ENCODE measurements at places on chromosomes 3 and 15.

DNA sequence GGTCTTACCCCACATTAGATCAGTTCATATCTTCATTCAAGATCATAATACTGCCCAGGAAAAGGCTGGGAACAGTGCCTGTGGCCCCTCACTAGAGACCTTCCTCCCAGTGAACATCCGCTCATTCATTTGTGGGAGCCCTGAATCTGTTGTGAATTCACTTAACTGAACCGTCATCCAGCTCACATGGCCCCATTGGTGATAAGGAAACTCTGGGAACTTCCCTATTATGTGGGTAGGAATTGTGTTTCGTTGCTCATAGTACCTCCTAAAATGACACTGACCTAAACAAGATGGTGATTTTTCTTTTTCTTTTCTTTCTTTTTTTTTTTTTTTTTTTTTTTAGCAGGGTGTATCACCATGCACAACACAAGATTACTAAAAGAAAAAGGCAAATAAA, 6.8 kb upstream of the MESP2 start:
- no peaks in the 10 kb centered on the region for H3K36me3 ChIP-seq
- H3K27me3 ChIP-seq, result peaks cover 1% of the 10 kb centered on the region
- H3K4me3 ChIP-seq, result no peak overlapping the region
- peaks cover 30% of the 10 kb centered on the region for H3K4me1 ChIP-seq
- H3K27ac ChIP-seq, result no peak overlapping the region
- DNase-seq, result no peak

DNA sequence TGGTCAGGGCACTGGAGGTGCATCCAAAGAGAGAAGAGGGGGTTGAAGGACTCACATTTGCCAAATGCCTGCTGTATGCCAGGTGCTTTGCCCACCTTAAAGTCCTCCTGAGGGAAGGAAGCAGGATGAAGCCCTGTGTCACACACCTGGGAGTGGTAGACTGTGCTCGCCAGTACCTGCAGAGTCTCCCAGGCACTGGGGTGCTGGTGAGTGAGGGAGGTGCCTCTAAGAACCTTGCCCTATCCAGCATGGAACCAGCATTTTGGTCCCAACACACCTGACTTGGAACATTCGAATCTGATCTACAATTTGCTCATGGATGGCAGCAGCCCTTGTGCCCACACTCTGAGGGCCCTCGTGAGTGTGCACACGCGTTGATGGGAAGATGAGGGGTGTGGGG, 76.7 kb downstream of the SEC22A start:
- H3K36me3 ChIP-seq, result no peaks in the 10 kb centered on the region
- peaks cover 4% of the 10 kb centered on the region for H3K4me1 ChIP-seq
- H3K27me3 ChIP-seq, result peaks cover 3% of the 10 kb centered on the region
- H3K4me3 ChIP-seq, result no peak overlapping the region
- no peak overlapping the region for H3K27ac ChIP-seq

- peaks cover 3% of the 10 kb centered on the region for H3K27me3 ChIP-seq
- H3K27ac ChIP-seq, result no peak overlapping the region
- H3K4me1 ChIP-seq, result peaks cover 12% of the 10 kb centered on the region
- no peak for DNase-seq
Measured at GRCh38 chr3:127678315-127678599, 5.5 kb downstream of the ABTB1 start.

DNA sequence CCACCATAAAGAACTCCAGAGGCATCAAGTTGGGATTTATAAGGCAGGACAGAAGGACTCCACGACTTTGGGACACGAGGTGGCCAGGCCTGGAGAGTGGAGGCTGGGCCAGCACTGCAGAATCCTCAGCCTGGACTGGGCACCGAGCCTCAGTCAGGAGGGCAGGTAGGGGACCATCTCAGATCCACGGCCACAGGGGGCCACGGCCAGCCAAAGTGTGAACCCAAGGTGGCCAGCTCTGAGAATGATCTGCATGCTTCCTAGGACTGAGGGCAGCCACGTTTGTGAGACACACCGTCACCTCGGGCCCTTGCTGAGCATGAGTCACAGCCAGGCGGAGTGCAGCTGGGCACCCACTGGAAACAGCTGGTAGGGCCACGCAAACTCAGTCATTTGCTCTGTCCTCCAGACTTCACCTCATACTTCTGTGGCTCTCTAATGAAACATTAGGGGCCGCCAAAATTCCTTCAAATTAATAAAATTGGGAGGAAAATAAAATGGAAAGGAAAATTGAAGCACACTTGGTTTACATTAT, 65.8 kb downstream of the CTNNB1 start:
- H3K4me1 ChIP-seq, result peaks cover 49% of the 10 kb centered on the region
- no peaks in the 10 kb centered on the region for H3K36me3 ChIP-seq
- H3K4me3 ChIP-seq, result no peak overlapping the region
- no peaks in the 10 kb centered on the region for H3K27me3 ChIP-seq
- DNase-seq, result no peak

DNA sequence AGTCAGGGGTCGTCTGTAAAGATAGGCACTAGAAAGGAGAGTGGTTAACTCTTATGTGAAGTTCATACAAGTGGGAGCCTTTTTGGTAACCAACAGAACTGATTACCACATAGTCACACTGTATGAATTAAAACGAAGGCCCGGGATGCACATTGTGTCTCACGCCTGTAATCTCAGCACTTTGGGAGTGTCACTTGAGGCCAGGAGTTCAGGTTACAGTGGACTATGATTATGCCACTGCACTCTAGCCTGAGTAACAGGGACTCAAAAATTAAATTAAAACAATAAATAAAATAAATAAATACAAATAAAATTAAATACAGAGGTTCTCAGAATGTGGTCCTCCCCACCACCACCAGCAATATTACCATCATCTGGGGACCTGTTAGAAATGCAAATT, 467 bp downstream of the DNAAF4 start:
- H3K36me3 ChIP-seq, result no peaks in the 10 kb centered on the region
- H3K27me3 ChIP-seq, result peaks cover 7% of the 10 kb centered on the region
- no peaks in the 10 kb centered on the region for H3K4me1 ChIP-seq
- no peak overlapping the region for H3K27ac ChIP-seq
- H3K4me3 ChIP-seq, result no peak overlapping the region

GRCh38 chr3:52774901-52775864, 2.2 kb upstream of the ITIH1 start:
- H3K4me3 ChIP-seq, result no peak overlapping the region
- peaks cover 19% of the 10 kb centered on the region for H3K27me3 ChIP-seq
- H3K4me1 ChIP-seq, result peaks cover 11% of the 10 kb centered on the region

DNA sequence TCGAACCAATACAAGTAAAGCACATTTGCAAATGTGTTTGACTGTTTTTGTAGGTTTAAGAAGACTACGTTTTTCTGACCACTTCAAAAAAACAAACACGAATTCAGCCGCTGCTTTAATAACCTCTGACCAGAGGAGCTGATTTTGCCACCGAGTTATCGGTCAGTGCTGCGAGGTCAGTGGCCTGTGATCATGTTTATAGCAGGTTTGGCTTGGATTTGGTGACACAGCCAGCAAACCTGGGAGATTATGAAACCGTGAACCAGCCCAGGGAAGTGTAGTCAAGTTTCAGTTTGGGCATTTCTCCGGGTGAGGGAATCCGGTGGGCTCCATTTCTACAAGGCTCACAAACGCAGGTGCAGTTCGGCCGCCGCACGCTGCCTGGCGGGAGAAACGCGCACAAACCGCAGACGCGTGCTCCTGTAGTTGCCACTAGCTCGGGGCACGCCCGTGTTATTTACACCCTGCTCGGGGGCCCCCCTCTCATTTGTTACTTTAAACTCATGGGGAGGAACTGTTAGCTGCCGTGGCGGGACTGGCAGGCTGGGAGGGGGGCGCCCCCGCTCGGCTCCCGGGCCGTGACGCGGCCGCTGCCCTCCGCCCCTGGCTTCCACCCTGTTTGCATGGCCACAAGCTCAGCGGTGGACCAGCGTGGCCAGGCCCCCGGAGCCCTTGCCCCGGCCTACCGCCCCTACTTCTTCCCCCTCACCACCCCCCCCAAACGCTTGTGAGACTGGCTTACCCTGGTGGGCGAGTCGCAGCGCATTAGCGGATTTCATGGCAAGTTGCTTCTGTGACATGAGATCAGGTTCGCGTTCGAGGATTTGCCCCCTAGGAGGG, 13.6 kb upstream of the ONECUT1 start:
- no peak for DNase-seq
- H3K36me3 ChIP-seq, result no peaks in the 10 kb centered on the region
- H3K4me3 ChIP-seq, result peak overlapping the region; percentile 57
- H3K4me1 ChIP-seq, result peaks cover 14% of the 10 kb centered on the region
- peaks cover 63% of the 10 kb centered on the region for H3K27me3 ChIP-seq
- no peak overlapping the region for H3K27ac ChIP-seq

GRCh38 chr3:197283045-197283444, 15.4 kb downstream of the DLG1 start:
- no peak for DNase-seq
- no peaks in the 10 kb centered on the region for H3K4me1 ChIP-seq
- no peak overlapping the region for H3K27ac ChIP-seq
- peaks cover 33% of the 10 kb centered on the region for H3K36me3 ChIP-seq
- H3K27me3 ChIP-seq, result no peaks in the 10 kb centered on the region

DNA sequence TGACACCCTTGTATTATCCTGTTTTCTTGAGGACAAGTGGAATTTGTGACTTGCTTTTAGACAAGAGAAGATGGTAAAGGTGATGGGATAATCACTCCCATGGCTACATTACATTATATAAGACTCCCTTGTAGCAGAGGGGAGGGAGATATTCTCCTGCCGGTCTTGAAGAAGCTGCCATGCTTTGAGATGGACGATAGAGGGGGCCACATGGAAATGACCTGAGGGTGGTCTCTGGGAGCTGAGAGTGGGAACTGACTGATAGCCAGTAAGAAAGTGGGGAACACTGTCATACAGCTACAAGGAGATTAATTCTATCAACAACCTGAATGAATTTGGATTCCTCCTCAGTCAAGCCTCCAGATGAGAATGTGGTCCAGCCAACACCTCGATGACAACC, 540.1 kb downstream of the NTRK3 start:
- H3K4me1 ChIP-seq, result no peaks in the 10 kb centered on the region
- H3K4me3 ChIP-seq, result no peak overlapping the region
- no peak for DNase-seq
- no peaks in the 10 kb centered on the region for H3K36me3 ChIP-seq
- H3K27me3 ChIP-seq, result peaks cover 9% of the 10 kb centered on the region

GRCh38 chr3:4888913-4889846, 90.1 kb upstream of the BHLHE40 start:
- peak; percentile 5 for DNase-seq
- H3K27ac ChIP-seq, result no peak overlapping the region
- H3K4me3 ChIP-seq, result no peak overlapping the region
- H3K4me1 ChIP-seq, result peaks cover 19% of the 10 kb centered on the region
- H3K27me3 ChIP-seq, result peaks cover 5% of the 10 kb centered on the region
- H3K36me3 ChIP-seq, result no peaks in the 10 kb centered on the region

DNA sequence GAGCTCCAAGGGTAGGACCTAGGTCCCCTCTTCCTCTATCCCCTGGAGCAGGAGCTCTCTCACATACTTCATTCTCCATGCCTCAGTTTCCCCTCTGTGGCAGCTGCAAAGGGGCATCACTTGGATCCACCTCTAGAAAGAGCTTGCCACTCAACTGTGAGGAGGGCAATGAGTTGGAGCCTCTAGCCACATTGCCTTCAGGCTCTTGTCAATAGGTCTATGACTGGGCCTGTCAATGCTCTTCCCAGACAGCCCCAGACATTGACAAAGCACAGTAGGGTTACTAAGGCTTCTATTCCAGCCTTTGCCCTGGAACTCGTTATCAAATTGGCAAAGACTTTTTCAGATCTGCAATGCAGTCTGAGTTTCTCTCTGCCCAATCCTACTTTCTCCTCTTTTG, 4.4 kb upstream of the VIPR1 start:
- no peaks in the 10 kb centered on the region for H3K36me3 ChIP-seq
- no peak overlapping the region for H3K4me3 ChIP-seq
- no peak for DNase-seq
- H3K27me3 ChIP-seq, result peaks cover 29% of the 10 kb centered on the region
- H3K27ac ChIP-seq, result no peak overlapping the region
- H3K4me1 ChIP-seq, result peaks cover 25% of the 10 kb centered on the region

Measured in HFFc6 (cell line).